Activated gamma-delta T cell treated with Interleukin-2 at 50 U/mL for 16 hours (primary cell): ENCODE measurements at places on chromosomes 4 and X.

GRCh38 chr4:59571805-59572430 lies 1628.2 kb upstream of the ADGRL3 start:
- DNase-seq: no peak

GRCh38 chr4:183304067-183304466 lies 16.0 kb downstream of the CLDN22 start:
- no peak for DNase-seq

- DNase-seq: no peak
These were observed 48.5 kb downstream of the TSPAN5 start for GRCh38 chr4:98609934-98610333.

- no peak for DNase-seq
These were observed 875.0 kb upstream of the IGFBP7 start for GRCh38 chr4:57985161-57985560.

DNA sequence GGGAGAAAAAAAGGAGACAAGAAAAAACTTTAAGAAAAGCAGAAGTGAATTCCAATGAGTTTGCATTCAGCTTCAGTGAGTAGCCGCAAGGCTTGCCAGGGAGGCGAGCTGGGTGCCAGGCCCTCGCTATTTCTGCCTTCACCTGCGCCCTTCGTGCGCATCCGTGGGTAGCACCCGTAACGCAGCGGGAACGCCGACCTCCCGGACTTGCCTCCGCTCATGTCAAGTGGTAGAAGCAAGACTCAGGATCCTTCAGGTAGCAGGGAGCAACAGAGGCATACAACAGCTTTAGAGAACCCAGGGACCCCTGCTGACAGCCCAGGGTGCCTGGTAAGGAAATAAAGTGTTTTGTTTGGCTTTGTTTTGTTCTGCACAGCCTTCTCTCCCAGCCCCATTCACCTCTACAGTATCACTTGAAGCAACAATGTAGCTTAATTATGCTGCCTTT lies 140.0 kb upstream of the BCOR start:
- DNase-seq: no peak

DNA sequence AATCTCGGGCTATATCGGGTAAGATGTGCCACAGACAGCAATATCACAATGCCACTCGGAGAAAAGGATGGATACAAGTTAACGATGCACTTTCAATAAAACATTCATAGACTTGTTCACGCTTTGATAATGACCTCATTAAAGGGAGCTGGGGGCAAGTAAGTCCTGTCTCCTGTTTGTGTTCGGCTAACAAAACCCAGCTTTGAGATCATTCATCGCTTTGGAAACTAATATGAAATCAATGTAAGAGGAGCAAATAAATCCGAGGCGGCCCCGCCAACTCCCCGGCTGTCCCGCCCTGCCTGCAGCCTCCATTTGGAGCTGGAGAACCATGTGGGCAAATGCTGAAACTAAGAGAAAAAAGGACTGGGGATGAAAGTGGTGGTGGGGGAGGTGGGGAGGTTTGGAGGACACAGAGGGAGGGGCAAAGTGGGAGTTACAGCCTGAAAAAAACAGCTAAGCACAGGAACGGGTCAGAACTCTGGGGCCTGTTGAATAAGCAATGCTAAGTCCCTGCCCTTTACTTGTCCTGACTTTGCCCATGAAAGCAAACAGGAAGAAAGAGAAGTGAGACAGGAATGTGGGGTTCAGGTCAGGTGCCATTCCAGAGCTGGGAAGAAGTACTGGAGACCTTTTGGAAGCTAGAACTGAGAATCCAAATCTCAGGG lies 3.5 kb upstream of the GSX2 start:
- no peak for DNase-seq

GRCh38 chr4:32909736-32910135 lies 2189.6 kb downstream of the PCDH7 start:
- DNase-seq: no peak

DNA sequence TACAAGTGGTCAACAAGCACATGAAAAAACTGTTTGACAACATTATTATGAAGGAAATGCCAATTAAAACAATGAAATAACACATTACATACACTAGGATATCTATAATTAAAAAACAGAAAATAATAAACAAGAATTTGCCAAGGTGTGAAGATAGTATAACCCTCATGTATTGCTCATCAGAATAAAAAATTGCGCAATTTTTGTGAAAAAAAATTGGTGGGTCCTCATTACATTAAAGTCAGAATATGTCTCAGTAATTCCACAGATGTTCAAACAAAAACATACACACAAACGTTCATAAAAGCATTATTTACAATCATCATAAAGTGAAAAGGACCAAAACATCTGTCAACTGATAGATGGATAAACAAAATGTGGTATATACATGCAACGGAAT lies 63.0 kb upstream of the AR start:
- DNase-seq: no peak

- no peak for DNase-seq
These were observed 34.7 kb downstream of the ADD1 start for GRCh38 chr4:2878346-2878745.

DNA sequence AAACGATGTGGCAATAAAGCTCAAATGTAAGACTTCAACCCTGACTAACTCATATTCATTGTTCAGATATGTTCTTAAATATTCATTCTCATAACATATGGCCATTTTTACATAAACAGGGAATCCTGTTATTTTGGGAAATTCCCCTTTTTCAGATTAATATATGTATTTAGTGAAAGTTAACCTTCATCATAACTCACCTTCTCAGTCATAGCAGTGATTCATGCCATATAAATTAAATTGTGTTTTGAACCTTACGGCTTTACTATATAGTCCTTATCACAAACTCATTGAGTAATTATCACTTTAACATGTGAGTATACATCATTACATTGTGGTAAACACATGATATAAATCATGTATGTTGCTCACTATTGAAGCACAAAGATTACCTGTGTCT lies 392.5 kb upstream of the TRAM1L1 start:
- DNase-seq: no peak

DNA sequence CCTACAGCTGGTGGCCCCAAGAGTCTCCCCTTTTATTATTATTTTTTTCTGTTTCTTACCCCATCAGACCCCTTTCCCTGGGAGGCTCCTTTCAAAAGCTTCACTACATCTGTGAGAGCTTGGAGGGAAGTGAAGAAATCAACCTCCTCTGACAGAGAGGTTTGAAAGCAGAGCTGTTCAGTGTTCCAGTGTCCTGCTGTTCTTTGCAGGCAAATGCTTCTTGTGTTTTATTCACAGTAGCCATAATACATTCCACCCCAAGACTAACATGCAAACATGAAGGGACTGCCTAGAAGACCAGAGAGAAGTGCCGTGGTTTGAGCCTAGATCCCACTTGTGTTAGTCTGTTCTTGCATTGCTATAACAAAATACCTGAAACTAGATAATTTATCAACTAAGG lies 192.1 kb downstream of the PTTG2 start:
- DNase-seq: no peak

DNA sequence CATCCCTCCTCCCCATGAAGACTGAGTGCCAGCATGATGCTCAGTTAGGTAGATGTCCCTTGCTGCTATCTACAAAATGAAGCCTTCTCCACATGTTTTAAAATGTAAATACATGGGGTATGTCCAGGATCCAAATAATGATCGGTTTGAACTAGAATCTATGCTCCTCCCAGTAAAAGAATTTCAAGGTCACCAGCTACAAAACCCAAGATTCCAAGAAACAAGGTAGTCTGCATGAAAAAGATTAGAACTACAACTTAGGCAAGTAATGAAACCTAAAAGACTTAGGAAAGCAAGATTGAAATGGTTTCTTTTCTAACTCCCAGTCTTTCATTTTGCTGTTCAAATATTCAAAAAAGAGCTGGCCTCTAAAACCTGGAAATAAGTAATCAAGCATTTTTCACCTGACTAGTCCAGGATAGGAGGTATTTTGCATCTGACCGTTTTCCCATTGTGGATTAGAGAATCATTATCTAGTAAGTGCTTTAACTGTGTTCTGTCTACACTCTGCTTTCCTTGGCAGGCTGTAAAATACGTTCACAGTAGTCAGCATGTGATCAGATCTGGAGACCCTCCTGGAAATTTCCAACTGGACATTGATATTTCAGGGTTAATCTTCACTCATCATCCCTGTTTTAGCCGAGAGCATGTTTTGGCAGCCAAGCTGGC lies 57.4 kb downstream of the CC2D2A start:
- no peak for DNase-seq

DNA sequence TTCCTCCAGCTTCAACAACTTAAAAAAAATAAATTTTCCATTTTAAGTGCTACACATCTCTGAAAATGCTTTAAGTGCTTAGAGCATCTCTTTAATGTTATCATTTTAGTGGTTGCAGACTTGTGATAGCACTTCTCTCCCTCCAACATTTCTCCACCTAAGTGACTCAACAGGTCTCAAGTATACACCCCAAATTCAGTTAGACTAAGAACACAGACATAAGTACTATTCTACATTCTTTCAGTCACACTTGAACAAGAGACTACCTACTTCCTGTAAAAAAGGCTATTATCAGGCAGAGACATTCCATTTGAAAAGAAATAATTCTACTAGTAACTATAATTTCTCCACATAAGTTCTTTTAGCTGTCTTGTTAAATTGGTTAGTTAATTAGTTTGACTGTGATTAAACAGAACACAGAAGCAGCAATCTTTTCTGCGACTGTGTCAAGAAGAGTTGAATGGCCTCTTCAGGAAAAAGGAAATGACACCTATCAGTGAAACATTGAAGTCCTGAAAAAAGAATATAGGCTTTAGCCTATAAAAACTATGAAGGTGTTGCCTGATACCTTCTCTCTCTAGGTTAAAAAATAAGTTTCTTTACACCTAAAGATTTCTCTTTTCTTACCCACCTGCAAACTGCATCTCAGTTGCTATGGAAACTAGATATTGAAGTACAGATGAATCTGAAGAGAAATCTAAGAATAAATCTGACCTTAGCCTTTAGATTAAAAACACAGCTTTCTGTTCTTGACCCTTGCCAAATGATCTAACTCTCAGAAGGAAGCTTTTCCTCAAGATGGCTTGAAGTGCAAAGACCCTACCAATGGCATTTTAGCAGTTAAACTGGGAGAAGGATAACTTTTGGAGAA lies 18.0 kb downstream of the NAF1 start:
- DNase-seq: no peak

DNA sequence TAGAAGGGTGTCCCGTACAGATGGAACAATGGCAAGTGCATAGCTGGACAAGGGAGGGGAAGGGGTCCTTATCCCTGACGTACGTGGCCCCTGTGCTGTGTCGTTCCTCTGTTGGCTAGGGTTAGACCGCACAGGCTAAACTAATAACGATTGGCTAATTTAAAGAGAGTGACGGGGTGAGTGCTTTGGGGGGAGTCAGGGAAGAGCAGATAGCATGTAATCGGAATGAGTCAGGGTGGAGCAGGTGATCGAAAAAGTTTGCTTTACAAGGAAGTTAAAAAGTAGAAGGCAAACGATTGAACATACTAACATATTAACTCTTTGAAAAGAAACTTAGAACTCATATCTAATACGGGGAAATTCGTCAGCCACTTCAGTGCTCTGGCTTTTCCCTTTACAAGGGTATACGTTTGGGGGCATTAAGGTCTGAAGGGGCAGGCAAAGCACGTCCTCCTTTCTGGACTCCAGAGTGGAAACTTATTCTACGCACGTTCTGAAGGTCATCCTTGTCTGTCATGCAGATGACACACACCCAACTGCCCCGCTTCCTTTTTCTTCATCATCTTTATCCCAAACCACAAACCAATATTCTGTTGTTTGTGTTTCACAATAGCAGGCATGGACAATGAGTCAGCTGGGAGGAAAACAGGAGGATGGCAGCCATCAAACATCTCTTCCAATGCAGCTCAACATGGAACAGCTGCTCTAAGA lies 10.2 kb upstream of the CRLF2 start:
- no peak for DNase-seq

DNA sequence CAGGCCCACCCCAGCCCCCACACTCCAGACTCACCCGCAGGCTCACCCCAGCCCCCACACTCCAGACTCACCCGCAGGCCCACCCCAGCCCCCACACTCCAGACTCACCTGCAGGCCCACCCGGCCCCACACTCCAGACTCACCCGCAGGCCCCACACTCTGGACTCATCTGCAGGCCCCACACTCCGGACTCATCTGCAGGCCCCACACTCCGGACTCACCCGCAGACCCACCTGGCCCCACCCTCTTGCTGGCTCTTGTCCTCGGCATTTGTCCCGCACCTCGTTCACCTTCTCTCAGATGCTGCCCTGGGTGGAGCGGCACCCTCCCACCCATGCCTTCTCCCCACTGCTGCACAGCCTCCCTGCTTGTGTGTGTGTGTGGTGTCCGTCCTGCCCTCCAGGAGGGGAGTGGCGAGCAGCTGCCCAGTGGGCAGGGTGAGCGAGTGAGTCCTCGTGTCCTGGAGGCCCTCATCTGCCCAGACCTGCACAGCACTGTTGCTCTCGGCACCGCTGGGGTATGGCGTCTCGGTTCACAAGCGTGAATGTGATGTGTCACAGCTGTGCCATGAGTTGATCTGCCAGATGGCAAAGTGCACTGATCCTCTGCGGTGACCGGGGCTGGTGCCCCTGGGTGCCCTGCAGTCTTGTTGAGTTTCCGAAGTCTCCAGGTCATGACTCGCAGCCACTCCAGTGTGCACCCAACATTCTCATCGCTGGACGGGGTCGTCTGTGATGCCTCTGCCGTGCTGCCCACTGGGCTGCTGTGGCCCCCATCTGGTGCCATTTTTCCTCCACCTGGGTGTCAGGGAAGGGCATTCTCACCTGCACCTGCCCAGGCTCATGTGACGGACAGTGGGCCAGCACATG lies 27.7 kb downstream of the MAEA start:
- DNase-seq: no peak

- no peak for DNase-seq
These were observed 49.4 kb downstream of the FHL1 start for GRCh38 chrX:136196691-136197155.

DNA sequence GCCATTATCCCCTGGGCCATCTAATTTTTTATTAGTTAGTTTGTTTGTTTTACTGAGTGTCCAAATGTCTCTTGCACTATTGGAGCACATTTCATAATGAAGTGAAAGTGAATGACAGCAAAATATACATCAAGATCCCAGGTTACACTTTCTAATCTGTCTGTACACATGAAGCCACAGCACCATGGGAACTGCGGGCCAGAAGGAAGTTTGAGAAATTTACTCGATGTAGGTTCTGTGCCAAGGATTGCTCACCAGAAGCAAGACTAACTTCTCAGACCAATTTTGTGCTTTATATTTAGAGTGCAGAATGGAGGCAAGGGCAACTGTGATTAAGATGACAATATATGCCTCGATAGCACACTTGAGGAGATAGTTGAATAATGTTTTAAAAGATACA lies 258.0 kb downstream of the COL25A1 start:
- DNase-seq: no peak

DNA sequence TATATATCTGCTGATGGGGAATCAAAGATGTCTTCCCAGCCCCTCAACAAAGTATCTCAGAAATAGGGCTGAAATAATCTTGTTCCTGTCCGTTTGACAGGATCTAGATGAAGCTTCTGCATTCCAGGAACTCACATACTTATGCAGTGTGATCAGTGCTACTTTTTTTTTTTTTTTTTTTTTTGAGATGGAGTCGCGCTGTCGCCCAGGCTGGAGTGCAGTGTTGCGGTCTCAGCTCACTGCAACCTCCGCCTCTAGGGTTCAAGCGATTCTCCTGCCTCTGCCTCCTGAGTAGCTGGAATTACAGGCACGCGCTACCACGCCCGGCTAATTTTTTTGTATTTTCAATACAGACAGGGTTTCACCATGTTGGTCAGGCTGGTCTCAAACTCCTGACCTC lies 36.4 kb downstream of the DHX15 start:
- no peak for DNase-seq
